ENCODE measurements at places on chromosomes 6 and 20.

DNA sequence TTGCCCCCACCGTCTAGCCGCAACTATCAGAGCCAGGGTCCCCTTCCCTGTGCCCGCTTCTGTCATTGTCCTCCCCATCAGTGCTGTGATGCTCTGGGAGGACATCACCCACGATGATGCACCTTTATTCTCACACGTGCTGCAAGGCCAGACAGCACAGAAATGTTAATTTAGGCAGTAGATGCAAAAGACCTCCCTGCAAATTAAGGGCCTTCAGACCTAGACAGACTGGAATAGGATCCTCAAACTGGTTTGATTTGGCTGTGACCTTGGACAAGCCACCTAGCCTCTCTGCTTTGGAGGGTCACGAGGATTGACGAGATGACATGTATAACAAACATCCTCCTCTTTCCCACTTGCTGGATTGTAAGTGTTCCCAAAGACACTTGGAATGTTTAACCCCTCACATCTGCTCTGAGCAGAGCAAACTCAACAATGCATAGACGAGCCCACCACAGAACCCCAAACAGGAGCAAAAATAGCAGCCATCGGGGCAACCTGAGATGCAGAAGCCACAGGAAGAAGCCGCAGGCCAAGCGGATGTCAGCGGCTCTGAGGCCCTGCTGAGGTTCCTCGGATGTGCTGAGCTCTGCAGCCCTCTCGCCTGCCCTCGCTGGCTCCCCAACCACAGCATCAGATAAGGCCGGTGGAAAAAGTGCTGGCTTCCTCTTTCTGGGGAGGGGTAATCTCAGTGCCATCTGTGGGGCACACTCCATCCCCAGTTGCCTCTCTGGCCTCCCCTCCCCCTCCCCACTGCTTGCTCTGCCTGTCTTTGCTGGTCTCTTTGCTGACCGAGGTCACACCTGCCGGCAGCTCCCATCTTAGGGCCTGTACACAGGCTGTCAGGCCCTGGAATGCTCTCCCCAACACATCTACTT, 35.3 kb downstream of the TOX2 start:
- peak; percentile 51 for DNase-seq

DNA sequence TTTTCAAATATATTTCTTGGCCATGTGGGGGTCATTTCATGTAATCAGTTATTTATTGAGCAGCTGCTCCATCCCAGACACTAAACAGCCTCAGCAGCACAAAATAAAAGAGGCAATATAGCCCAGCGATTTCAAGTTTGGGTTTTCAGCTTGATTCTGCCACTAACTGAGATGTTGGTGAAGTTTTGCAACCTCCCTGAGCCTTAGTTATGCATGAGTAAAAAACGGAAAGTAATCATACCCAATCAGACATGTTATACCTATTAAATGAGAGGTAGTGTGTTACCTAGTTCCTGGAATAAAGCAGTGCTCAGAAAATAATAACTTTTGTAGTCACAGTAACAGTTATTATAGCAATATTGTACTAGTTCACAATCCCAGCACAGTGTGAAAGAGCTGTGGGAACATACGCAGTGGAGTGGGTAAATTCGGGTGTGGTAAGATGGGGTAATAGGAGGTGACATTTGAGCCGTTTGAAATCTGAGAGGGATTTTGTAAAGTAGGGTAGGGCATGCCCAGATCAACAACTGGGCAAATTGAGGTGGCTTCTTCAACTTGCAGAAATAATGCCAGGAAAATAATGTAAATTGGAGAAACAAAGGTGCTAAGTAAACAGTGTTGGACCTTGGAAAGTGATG, 1.5 kb downstream of the SLC9A8 start:
- DNase-seq: no peak

DNA sequence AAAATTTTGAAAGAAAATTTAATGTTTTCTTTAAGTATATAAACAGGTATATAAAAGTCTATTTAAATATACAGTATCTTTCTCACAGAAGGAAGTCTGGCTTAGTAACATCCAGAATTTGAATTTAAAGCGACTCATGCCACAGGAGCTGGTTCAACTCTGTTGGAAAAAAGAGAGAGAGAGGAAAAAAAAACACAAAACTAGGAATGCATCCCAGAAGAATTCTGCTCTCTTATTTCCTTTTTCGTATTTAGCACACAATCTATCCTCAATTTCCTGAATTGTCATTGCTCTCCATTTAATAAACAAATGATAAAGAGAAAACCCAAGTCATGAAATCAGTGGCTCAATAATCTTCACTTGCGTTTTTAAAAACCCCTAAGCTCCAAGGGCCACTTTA, 107.5 kb upstream of the SCAF8 start:
- DNase-seq: no peak

DNA sequence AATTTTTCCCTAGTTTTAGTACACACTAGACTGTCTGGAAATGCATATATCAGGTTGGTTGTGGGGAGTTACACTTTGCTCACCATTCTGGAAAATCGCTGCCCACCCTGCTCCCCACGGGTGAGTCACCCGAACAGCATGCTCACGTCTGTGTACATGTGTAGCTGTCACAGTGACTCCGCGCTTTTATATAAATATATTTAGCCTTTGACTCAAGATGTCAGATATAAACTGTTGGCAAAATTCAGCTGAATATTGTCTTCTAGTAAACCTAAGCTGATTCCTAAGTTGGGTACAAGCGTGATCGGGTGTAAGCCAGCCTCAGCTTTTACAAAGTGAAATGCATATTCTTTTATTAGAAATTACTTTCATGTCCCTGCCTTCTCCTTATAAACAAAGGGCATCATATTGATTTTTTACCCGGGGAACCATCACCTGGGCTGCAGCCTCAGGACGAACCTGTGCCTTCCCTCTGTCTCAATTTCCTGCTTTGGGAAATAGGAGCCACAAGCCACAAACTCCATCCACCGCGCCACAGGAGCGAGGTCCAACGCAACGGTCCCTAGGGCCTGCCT, 4.3 kb downstream of the SDCBP2 start:
- DNase-seq: no peak

DNA sequence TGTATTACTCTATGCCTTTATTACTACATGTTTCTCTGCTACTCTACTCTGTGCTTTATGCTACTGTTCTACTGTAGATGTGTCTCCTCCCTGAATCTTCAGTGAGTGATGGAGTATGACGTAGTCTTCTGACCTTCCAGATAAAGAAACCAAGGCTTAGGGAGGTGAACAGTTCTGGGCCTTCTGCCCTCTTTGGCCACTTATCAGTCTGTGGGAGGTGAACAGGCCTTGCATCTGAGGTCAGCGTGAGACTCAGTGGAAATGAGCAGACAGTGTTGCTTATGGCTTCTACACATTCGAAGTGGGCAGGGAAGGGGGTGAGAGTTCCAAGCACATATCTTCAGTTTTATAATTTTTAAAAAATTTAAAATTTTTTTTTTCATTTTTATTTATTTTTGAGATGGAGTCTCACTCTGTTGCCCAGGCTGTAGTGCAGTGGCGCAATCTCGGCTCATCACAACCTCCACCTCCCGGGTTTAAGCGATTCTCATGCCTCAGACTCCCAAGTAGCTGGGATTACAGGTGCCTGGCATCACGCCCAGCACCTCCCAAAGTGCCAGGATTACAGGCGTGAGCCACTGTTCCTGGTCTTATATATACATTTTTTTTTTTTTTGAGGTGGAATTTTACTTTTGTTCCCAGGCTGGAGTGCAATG, 24.2 kb downstream of the MYBL2 start:
- no peak for DNase-seq

DNA sequence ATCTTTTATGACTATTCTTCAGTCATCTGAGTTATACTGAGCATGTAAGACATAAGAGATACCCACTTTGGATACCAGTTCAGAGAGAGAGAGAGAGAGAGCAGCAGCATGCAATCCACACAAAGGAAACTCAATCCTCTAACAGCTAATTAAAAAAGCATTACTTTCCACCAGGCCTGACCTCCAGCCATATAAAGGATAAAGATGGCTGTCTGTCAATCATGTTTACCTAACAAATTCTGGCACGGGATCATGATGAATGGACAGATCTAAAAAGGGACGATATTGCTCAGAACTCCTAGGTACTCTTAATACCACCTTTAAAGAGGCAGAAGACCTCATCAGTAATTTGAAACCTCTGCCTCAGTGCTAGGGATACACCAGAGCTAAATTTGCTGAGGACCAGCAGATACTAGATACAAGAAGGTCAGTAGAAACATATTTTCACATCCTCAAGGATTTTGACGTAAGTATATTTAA, 159.2 kb downstream of the RPS12 start:
- DNase-seq: no peak

DNA sequence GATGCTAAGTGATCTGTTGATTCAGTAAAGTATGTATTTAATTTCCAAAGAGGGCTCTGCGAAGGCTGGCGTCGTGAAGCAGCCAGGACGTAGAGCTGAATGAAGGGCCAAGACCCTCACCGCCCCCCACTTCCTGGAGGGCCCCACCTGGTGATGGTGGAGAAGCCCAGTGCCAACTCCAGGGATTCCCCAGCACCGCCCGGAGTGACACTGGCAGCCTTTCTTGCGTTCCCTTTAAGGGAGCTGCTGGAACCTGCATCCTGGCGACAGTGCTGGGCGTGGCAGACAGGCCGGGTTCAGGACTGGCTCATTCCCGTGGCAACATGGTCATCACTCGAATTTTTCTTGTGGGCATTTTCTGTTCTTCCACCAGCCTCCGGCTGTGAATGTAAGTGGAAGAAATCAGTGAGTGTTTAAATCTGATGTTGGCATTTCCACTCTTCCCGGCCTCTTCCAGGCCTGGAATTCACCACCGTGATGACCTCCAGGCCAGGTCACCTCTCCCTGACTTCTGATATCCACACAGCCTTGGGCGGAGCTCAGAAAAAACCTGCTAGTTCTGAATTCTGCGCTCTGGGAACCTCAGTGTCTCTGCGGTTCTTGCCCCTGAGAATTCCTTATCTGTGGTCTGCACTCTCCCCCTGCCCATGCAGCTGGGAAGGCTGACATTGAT, 57.4 kb upstream of the DACT2 start:
- no peak for DNase-seq
